Daoy (cell line): ENCODE measurements at places on chromosomes 6 and 20.

DNA sequence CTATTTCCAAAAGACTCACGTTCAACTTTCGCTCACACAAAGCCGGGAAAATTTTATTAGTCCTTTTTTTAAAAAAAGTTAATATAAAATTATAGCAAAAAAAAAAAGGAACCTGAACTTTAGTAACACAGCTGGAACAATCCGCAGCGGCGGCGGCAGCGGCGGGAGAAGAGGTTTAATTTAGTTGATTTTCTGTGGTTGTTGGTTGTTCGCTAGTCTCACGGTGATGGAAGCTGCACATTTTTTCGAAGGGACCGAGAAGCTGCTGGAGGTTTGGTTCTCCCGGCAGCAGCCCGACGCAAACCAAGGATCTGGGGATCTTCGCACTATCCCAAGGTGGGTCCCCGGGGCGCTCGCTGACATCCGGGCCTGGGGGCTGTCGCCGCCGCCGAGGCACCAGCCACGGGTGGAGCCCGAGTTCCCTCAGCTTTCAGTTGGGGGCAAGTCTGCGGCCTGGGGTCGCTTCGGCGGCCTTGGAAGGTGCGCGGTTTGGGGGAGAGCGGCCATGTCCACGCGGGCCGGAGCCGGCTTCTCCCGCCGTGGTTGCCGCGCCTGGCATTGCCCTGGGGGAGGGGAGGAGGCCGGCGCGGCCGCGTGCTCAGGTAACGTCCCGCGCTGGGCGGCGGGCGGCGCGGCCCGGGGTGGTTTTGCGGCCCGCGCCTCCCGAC lies 429 bp downstream of the AMD1 start:
- DNase-seq = peak; percentile 50

DNA sequence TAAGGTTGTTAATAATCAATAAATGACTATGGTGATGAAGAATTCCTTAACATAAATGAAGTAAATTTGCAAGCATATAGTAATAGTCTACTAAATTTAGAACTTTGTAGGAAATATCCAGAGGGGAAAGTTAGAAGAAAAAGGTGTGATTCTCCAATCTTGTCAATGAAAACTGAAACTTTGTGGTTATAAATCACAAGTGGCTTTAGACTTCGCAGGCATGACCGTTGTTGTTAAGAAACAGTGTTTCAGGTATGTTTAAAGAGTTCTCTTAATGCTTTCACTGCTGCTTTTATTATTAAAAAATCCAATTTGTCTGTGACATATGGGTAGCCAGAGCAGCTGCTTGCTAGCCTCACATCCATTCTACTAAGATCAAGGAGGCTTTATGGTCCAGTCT lies 475.6 kb upstream of the ADGRB3 start:
- no peak for DNase-seq

DNA sequence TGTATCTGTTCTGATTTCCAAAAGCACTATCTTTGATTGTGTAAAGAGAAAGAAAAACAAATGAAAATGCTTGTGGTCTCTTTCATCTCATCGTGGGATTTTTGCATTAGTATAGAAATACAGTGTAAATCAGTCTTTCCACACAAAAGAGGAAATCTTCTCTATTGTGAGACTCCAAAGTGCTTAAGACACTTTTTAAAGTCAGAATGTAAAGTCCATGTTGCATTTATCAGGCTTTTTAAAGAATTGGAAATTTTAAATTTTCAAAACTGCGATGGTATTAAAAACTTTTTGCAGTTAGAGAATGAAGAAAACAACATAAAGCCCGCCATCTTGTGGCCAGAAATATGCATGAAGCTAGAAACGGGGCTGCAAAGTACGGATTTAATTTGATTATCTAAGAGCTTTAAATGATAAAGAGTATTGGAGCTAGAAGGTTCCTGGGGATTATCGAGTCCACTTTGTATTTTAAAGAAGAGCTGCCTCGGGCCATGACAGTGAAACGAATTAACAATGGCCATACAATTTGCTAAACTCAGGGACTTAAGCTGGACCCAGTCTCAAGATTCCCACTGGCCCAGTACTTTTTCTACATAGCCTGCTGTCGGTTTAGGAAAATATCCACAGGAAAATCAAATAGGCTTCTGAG lies 339.6 kb downstream of the ARHGAP18 start:
- peak; percentile 36 for DNase-seq

- DNase-seq = no peak
Measured at GRCh38 chr6:160154471-160154870, 32.9 kb downstream of the SLC22A1 start.

GRCh38 chr6:12001706-12002435 lies 10.2 kb upstream of the HIVEP1 start:
- no peak for DNase-seq

- no peak for DNase-seq
Measured at GRCh38 chr6:96007663-96008062, 8.1 kb upstream of the FUT9 start.

DNA sequence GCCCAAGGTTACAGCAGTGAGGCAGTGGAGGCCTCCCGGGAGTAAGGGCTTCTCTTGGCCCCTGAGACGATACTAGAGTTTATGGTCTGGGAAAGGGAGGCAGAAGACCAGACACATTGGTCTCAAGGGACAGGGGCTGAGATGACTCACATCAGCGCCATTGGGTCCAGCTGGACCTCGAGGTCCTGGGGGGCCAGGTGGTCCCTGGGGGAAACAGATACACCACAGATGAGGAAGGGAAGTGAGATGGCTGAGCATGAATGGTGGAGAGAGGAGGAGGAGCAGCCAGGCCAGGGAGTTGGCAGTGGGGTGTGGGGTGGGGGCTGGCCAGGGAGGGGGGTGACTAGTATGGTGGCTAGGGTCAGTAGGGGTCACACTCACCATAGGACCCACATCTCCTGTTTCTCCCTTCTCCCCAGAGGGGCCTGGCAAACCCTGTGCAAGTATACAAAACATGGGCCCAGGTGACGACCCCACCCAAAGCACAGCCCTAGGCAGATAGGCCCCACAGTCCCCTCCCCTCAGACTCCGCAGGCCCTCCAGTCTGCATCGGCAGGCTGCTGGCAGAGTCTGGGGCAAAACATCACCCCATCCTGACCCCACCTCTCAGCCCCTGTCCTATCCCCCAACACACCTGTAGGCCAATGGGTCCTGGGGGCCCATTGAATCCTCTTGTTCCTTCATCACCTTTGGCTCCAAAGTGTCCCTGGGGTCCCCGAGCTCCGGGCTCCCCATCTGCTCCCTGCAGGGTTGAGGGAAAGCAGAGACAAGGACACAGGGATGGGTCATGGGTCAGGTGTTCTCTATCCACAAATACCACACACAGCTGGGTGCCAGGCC lies 21.9 kb downstream of the COL11A2 start:
- no peak for DNase-seq

DNA sequence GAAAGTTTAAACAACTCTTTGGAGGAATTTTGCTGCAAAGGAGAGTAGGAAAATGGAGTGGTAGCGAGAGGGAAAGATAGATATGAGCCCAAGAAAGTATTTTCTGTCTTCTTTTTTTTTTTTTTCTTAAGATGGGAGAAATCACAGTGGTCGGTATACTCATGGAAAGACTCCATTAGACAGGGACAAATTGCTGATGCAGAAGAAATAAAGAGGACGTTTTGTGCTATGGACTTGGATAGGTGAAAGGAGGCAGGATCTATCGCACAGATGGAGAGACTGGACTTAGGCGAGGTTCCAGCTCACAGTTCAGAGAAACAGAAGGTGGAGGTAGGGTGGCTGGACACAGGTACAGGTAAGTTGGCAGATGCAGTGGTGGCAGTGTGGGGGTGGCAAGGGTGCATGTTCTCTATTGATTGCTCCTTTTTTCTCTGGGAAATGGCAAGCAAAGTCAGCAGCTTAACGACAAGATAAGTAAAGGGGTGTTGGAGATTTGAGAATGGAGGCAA lies 44.2 kb upstream of the ARMC2 start:
- DNase-seq = no peak

DNA sequence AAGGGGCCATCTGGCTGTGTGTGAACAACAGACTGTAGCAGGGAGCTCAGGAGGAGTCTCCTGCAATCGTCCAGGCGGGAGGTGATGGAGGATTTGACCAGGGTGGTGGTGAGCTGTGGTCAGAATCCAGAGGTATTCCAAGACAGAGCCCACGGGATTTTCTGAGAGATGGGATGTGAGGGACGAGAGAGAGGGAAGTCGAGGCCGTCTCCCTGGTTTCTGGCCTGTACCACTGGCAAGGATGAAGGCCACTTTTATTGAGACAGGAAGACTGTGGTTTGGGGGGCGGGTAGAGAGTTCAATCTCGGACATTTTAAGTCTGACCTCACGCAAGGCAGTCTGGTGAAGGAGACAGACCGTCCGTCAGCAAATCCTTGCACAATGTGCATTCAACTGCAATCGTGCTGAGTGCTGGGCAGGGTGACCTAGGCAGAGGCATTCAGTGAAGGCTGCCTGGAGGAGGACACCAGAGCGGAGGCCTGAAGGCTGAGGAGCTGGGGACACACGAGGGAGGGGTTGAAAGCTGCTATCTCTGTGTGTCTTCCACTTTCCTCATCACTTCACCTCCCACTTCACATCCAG lies 53.9 kb downstream of the PREX1 start:
- no peak for DNase-seq

- peak; percentile 24 for DNase-seq
Measured at GRCh38 chr6:132527791-132528190, 10.3 kb upstream of the TAAR9 start.

- DNase-seq = no peak
Measured at GRCh38 chr20:19330731-19331130, 118.3 kb downstream of the SLC24A3 start.
